ENCODE measurements at places on chromosomes 3 and 15. TPM values are rescaled to one million over a fixed set of nuclear protein-coding genes. Genes with fewer than 3 reads are reported as not detected.

DNA sequence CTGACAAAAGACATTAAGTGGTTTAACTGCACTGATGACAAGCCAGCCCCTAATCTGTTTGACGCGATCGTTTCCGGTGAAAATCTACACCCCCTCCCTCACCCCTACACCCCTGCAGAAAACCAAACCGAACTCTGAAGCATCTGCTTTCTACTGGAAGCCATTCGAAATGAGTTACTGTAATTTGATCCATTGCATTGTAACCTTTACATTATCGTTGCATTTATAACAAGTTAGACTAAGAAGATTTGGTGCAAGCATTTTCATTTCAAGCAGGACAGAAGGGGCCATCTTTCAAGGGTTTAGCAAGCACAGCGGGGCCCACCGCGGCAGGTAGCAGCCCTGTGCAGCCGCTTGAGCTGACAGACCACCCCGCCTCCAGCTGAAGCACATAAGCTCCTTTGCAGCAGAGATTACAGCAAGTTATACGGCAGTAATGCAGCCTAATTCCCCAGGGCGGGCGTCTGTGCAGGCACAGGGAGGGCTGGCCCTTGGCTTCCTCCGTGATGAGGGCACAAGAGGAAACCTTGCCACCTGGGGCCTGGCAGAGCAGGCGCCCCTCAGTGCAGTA, 79.3 kb downstream of the CHSY1 start:
- no peak overlapping the region for H3K27ac ChIP-seq
- no peaks in the 10 kb centered on the region for H3K36me3 ChIP-seq
- peaks cover 3% of the 10 kb centered on the region for H3K4me1 ChIP-seq
- no peak for DNase-seq

- peaks cover 4% of the 10 kb centered on the region for H3K36me3 ChIP-seq
- no peaks in the 10 kb centered on the region for H3K27me3 ChIP-seq
- H3K27ac ChIP-seq, result no peak overlapping the region
- no peak for DNase-seq
These were observed 9.2 kb upstream of the MST1R start for GRCh38 chr3:49912881-49913281.

DNA sequence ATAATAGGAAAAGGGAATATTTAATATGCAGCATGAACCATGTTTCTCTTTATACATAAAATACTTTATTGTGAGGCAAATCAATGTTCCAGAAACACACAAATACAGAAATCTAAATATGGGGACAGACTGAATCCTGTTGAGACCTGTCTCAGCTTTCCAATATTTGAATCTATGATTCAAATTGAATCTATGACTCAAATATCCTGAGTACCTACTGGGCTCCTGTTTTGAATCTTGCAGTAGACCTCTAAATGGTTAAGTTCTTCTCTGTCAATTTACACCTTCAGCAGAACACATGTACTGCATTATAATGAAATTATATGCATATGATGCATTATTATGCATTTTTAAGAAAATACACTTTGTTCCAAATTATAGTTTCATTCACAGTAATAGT, 143.2 kb upstream of the PLXND1 start:
- no peak overlapping the region for H3K4me3 ChIP-seq
- H3K4me1 ChIP-seq, result peaks cover 2% of the 10 kb centered on the region
- H3K27me3 ChIP-seq, result no peaks in the 10 kb centered on the region
- no peak for DNase-seq

ANKDD1A gene
- 23.9 TPM for total RNA-seq

DNA sequence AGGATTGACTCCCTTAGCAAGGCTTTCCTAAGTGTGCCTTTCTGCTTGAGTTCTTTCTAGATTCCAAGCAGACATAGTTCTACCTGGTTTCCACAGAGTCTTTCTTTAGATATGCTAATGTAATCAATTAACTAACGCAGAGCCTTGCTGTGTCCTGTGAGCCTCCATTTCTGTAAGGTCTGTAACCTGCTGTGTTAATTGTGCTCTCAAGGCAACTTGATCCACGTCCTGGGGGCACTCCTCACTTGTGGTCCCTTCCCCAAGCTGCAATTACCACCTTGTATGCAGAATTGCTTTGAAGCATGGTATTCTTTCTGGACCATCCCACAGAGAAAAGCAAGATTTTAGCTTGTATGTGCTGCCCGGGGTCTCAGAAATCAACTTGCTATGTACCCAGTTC, 29.5 kb upstream of the THSD4 start:
- DNase-seq, result no peak
- no peak overlapping the region for H3K4me3 ChIP-seq
- no peaks in the 10 kb centered on the region for H3K36me3 ChIP-seq
- H3K4me1 ChIP-seq, result no peaks in the 10 kb centered on the region
- no peaks in the 10 kb centered on the region for H3K27me3 ChIP-seq

Measured in prostate gland (tissue), 2 donors.